ENCODE measurements at places on chromosomes 3 and 15.

DNA sequence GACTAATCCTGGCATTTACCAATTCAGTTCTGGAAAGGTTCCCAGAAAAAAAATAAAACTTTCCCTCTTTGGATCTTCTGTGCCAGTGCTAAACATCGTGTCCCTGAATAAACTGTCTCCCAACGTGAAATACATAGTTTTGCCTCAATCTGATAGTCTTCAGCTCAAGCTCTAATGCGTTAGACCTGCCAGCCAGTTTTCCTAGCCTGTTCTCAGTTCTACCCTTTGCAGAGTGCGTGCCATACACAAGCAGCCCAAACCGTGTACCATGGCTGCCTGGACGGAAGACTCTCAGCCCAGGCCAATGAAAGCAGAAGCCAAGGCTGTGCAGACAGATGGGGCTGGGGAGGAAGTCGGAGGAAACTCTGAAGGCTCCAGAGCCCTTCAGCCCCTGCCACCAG lies 11.4 kb upstream of the OCA2 start:
- no peak for DNase-seq

GRCh38 chr15:89837134-89837829 lies 22.6 kb upstream of the ANPEP start:
- DNase-seq: no peak

DNA sequence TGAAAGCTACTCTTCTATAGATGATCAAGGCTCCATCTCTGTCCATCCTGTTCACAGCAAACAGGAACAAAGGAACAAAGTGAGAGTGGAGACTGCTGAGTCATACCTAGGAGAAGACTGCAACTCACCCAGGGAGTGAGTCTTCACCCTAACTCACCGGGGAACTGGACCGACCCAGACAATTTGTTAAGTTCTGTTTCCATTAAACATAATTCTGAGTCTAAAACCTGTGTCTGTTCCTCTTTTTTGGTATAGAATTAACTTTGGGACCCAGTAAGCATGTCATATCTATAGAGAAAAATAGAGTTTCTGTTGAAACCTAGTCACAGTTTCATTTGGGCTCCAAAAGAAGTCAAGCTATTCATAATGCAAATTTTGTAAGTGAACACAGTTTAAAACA lies 21.6 kb downstream of the CCDC80 start:
- no peak for DNase-seq

GRCh38 chr3:119506631-119507030 lies 8.3 kb downstream of the TIMMDC1 start:
- DNase-seq: no peak

DNA sequence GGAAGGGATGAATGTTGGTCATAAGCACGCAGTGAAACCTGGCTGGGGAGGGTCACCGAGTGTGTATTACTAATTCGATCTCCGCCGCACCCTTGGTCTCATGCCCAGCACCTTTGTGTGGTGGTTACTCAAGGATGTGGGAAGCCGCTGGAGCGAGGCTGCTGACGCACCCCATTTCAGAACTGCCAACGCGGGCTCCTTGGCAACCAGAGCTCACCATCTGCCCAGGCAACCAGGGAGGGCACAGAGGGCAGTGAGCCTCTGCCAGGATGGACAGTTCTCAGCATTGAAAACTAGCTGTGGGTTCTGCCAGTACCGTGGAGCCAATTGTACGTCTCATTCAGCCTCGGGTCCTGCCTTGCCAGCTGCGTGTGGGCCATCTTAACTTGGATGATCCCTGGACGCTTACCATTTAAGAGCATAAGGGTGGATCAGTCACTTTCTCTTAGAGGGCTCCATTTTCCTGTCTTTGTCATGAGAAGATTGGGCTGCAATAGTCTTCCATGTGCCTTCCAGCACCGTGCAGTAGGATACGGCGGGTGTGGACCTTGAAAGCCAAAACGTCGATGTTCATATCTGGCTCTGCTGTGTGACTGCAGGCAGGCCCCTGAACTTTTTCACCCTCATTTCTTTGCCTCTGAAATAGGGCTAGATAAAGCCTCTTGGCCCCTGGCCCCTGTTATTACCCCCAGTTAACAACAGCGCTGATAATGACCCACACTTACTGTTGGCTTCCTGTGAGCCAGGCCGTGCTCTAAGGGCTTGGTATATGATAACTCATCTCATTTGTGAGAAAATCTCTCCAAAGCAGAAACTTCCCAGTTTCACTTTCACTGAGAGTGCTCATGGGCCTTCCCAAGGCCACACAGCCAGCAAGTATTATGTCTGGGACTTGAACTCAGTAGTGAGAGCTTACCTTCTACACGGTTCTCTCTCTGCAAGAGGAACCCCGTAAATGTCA lies 238.8 kb downstream of the OPA1 start:
- DNase-seq: no peak

DNA sequence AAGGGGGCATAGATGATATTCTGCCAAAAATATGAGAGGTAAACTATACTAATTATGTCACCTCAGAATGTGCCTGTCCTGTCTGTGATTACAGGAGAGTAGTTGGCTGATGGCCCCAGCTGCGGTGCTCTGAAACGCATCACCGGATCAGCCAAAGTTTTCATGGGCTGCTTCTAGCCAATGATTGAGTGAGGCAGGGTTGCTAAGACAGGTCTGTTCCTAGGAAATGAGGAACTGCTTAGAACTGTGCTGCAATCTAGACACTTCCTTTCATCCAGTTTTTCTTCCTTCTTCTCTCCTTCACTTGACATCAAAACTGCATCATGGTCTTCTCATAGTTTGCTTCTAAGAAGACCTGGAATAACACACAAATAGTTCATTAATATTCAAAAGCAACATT lies 124.0 kb downstream of the KCNH8 start:
- no peak for DNase-seq

- no peak for DNase-seq
Observed at GRCh38 chr15:66700412-66700801, 1.6 kb upstream of the SMAD6 start.

GRCh38 chr3:50486219-50486888 lies 17.1 kb downstream of the CACNA2D2 start:
- DNase-seq: no peak

GRCh38 chr3:55584030-55584429 lies 96.9 kb upstream of the WNT5A start:
- no peak for DNase-seq

- DNase-seq: no peak
Observed at GRCh38 chr15:31444844-31445243, 118.2 kb downstream of the KLF13 start.

DNA sequence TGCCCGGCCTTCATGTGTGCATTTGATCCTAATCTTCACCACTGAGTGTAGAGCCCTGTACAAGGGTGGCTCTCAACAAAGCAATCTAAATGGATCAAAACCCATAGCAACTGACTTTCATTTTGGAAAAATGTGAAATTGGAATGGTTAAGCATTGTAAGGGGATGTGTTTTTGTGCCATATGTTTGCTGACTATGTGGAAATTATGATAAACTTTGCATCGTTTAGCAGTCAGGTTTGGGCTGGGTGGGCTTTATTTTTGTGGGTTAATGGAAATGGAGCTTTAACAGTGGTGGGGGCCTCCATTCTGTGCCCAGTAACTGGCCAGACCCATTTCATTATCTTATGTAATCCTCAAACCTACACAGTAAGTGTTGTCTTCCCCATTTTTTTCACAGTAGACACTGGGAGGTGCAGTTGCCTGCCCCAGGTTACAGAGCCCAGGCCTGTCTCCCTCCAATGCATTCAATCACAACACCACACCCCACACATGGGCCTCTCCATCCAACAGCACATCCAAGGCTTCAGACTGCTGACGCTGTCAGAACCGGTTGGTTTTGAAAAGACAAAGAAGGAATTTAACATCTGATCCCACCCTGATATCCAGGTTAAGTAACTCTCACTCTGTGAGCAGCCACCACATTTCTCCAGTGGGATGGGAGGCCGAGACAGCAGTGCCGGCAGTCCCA lies 136.3 kb upstream of the ABHD17C start:
- no peak for DNase-seq

DNA sequence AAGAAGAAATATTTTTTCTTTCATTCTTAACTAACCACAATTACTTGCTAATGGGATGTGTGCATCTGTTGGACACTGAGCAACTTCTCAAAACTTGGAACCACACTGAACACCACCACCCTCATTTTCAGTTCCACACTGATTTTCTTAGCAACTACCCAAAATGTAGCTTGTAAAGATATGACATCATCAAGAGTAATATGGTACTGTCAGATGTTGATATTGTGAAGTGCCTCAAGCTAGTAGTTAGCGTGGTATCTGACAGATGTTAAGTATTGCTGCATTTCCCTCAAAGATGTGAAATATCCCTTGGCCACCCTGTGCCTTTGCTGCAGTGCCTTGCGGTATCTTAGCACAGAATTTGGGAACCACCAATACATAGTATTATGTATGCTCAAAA lies 9.3 kb downstream of the RFTN1 start:
- DNase-seq: no peak

GRCh38 chr3:101809178-101810021 lies 30.4 kb downstream of the NXPE3 start:
- no peak for DNase-seq

- DNase-seq: no peak
Observed at GRCh38 chr3:34053626-34054025, 255.2 kb downstream of the PDCD6IP start.

DNA sequence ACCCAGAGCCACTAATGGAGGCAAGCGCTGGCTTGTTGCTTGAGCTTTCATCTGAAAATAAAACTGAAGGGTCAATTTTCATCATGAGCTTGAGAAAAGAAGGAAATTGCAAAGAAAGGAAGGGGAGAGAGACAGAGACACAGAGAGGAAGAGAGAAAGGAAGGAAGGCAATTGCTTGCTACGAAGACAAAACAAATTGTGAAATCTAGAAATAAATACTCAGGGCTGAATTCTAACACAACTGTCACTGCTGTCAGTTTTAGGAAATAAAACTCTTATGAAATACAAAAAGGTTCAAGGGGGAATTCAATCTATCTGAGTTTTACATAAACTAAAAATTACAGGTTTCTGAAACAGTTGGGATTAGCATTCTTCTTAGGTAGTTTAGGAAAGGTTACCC lies 36.7 kb downstream of the FOXP1 start:
- DNase-seq: no peak

DNA sequence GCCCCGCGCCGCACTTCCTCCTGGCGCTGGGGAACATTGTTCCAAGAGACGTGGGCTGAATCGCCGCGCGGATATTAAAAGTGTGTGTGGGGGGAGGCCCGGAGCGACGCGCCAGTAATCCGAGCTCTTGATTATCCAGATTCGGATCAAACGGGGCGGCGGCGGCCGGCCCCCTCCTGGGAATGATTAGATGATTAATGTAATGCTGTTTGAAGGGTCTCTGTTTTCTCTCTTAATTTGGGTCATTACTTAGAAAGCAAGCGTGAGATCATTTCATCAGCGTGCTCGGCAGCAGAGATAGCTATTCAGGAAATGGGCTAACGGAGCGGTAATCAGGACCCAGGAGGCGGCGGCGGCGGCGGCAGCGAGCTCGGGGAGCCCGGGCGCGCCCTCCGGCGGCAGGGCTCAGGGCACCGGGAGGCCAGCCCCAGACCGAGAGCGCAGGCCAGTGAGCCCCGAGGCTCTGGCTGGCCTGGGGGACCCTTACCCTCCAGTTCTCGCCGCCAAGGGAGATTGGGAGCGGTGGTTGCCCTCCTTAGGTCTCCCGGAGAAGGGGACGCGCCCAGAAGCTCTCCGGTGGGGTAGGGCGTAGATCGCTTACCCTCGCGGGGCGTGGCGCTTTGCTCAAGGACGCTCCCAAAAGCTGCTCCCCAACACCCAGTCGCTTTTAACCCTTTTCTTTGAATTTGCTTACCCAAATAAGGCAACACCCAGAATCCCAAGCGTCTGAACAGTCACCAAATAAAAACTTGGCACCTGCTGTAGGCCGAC lies 4.5 kb downstream of the FEZF2 start:
- no peak for DNase-seq

DNA sequence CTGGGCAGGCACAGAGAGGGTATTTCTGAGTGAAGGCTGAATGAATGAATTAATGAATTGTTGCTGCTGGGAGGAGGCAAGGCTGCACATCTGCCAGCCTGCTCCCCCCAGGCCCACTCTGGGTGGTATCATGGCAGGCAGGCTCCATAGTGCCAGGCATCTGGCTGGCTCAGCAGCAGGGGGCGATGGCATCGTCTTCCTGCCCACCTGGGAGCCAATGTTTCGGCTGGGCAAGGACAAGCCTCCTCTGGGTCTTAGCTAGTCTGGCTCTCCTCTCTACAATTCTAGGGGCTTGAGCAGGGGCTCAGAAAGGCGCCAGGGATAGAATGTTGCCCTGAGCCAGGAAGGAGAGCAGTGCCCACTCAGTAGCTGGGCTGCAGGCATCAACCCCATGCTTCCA lies 1.7 kb upstream of the TLR9 start:
- no peak for DNase-seq

GRCh38 chr3:188926111-188926510 lies 245.7 kb upstream of the TPRG1 start:
- no peak for DNase-seq

DNA sequence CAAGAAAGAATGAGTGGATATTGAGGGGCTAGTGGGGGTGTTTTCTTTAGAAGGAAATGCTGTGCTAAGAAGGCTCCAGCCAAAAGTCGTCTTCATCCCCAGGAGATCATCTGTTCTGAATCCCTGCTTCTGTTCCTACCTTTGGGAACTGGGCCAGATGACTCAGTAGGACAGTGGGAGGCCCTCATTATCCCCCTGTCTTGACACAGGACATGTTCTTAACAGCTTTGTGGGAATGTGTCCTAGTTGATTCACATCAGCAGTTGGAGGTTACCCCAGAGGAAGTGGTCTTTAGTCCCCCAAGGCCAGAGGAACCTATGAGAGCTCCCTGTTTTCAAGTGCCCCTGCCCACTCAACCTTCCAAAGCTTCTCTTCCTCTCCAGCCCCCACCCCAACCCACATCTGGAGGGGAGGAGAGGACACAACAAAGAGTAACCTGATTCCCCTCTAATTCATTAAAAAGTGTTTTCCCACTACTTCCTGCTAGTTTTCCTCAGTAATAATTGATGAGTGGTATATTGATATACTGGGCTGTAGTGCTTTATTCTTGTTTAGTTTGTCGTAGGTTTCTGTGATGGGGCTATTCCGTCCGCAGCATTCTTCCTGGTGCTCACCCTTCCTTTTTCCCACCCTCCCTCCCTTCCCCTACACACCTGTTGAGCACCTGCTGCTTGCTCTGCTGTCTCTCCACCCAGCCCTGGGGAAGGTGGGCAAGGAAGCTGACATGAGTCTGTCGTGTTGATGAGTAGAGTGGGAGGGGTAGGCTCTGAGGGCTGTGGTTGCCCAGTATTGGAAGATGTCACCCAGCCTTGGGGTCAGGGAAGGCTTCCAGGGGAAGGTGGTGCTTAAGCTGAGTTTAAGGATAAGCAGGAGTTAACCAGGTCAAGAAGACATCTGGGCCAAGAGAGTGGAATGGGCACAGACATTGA lies 9.3 kb downstream of the PXYLP1 start:
- no peak for DNase-seq

DNA sequence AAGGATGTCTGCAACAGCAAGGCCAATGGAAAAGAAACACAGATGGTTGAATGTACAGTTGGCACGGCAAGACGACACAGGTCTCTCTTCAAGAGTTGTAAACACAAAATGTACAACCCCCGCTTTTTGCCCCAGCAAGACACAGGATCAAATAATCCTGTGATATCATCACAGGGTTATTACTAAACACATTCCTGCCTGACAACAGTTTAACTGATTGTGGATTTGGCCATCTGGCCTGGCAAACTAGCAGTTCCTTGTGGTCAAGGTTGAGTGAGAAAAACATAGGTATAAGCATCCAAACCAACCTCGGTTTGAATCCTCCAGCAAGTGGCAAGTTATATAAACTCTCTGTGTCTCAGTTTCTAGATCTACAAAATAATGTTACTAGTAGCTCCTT lies 23.4 kb downstream of the PARP16 start:
- no peak for DNase-seq

Data from stimulated activated CD4-positive, alpha-beta T cell treated with anti-CD3 and anti-CD28 coated beads, Interleukin-12 subunit alpha, Interleukin-12 subunit beta, amount 100 ng/mL, for 48 hours (primary cell).